ENCODE measurements at places on chromosomes 7 and 10. TPM values are rescaled to one million over a fixed set of nuclear protein-coding genes. Genes with fewer than 3 reads are reported as not detected.
A peak's percentile ranks its signal among the peaks of the same experiment; 100 is the strongest.

- no peak overlapping the region for H3K27ac ChIP-seq
- DNase-seq: no peak
These were observed 590.4 kb upstream of the PFKP start for GRCh38 chr10:2476812-2477553.

DNA sequence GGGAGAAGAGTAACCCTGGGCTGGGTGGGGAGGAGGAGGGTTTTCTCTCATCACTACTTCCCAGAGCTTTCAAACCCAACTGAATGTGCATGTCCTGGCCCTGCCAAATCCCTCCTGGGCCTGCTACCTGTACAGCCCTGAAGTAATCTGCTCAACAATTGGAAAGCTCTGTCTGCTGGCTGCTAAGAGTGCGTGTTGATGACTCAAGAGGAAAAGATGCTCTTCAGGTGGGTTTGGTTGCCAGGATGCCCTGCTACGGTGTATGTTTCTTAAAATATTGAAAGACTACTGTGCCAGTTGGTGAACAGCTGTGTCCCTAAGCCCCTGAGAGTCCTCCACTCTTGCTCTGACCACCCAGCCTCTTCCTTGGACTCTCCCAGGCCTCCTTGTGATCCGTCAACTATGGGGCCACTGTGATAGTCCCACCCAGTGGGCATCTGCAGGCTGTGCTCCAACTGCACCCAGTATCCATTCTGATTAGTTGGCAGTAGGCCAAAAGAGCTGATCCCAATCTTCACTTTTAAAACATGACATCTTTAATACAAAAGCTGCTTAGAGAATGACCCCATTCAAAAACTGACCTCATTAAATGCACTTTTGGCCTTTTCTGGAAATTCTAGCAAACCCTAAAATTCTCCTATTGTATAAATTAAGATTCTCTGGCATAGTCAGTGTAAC, 85.6 kb downstream of the AOAH start:
- no peak for DNase-seq
- H3K27me3 ChIP-seq: no peaks in the 10 kb centered on the region
- no peak overlapping the region for H3K27ac ChIP-seq
- H3K4me1 ChIP-seq: no peaks in the 10 kb centered on the region
- no peaks in the 10 kb centered on the region for H3K36me3 ChIP-seq
- H3K4me3 ChIP-seq: no peak overlapping the region

- no peak overlapping the region for H3K4me3 ChIP-seq
- no peaks in the 10 kb centered on the region for H3K4me1 ChIP-seq
- H3K27me3 ChIP-seq: no peaks in the 10 kb centered on the region
- no peak for DNase-seq
- no peak overlapping the region for H3K27ac ChIP-seq
These were observed 83.7 kb upstream of the GLCCI1 start for GRCh38 chr7:7884855-7885254.

The CFAP70 gene
- 2.7 TPM for total RNA-seq

The ZDHHC6 gene
- 34.9 TPM for total RNA-seq

DNA sequence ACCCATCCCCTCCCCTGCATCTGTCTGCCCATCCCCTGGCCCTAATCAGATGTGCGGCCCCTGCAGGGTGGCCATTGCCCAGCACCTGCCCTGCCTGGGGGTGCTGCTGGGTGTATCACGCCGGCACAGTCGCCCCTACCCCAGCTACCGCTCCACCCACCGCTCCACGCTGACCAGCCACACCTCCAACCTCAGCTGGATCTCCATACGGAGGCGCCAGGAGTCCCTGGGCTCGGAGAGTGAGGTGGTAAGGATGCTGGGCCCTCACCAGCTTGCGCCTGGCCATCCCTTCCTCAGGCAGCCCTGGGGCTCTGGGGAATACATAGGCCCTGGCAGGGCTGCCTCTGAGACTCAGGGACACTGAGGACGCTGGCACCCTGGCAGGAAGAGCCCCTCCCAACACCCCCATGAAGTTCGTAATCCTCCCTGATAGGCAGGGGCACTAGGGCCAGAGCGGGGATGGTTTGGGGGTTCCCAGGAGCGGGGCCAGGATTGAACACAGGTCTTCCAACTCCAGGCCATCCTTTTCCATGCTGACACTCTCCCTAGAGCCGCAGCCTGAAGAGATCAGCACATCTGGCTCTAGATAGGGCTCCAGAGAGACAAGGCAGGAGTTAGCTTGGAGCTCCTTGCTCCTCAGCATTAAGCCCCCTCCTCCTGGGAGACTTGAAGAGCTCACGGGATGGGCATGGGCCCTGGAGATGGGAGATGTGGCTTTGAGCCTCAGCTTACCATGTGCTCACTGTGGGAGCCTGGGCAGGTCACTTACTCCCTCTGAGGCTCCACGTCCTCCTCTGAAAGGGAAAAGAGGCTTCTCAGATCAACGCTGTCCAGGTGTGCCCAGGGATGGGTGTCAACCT, 5.9 kb upstream of the LDB3 start:
- H3K27ac ChIP-seq: no peak overlapping the region
- H3K27me3 ChIP-seq: no peaks in the 10 kb centered on the region
- no peaks in the 10 kb centered on the region for H3K36me3 ChIP-seq
- DNase-seq: peak; percentile 57
- H3K4me1 ChIP-seq: no peaks in the 10 kb centered on the region
- no peak overlapping the region for H3K4me3 ChIP-seq

DNA sequence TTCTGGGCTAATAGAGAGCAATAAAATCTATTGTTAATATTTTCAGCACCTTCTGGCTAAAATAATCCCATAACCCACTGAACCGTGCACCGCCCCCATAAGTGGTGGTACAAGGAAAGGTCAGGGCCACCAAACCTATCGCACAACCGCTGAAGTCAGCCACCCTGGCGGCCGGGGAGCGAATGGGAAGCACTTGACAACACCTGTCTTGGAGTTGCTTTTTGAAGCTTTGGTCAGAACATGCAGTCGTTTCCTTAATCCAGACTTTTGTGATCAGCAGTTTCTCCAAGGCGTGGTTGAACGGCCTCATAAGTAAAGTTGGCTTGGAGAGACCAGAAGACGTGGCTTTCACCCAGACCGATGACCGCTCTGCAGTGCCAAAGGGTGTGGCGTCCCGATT, 97.4 kb downstream of the DNAJB6 start:
- H3K4me3 ChIP-seq: no peak overlapping the region
- peak; percentile 43 for DNase-seq
- no peaks in the 10 kb centered on the region for H3K27me3 ChIP-seq
- no peaks in the 10 kb centered on the region for H3K36me3 ChIP-seq
- H3K27ac ChIP-seq: no peak overlapping the region

The CDC14C gene
- total RNA-seq: not detected

DNA sequence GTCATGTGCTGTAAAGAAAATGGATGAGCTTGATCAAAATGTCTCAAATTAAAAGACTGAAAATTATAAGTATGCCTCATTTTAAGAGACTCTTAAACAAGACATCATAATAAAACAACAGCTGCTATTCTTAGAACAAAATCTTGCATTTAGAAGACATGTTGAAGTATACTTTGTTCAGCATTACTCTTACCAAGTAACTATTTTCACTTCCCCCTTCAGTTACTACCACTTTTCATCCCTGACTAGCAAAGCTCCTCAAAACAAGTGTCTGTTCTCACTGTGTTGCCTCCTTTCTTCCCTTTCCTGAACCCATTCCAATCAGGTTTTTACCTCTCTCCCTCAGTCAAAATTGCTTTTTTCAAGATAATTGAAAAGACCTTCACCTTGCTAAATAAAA, 31.6 kb downstream of the ELAPOR2 start:
- H3K36me3 ChIP-seq: no peaks in the 10 kb centered on the region
- no peaks in the 10 kb centered on the region for H3K4me1 ChIP-seq
- H3K4me3 ChIP-seq: no peak overlapping the region
- no peak for DNase-seq

DNA sequence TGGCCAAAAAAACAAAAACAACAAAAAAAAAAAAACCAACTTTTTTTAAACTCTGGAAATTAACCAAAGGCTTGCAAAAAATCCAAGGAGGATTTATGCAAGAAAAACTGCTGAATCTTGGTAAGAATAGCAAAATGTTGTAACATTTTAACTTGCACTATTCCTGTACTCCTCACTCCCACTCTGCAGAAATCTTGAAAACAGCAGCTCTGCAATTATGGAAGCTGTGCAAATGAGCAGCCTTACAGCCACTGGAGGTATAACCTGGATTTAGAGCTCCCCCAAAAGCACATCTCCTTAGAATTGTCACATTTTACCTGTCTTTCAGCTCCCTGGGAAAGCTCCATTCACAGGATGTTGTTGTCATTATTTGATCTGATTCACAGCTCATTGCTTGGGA, 41.8 kb upstream of the LRGUK start:
- no peak overlapping the region for H3K4me3 ChIP-seq
- no peaks in the 10 kb centered on the region for H3K27me3 ChIP-seq
- no peak overlapping the region for H3K27ac ChIP-seq
- no peaks in the 10 kb centered on the region for H3K36me3 ChIP-seq
- no peak for DNase-seq

DNA sequence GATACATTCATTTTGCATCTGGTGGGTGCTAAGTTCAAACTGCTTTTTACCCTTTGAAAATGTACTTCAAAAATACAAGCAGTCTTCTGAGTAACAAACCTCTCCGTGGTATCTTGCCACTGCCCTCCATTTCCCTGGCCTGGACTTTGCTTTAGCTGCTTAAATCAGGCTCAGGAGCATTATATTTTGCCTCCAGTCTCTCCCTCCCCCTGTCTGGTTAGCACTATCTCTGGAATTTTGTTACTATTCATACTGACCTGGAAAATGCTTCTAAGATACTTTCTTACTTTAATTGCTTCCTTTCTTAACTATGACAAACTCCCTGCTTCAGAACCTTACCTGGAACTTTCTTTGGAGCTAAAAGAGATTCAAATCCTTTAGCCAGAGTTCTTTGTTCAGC, 369.8 kb downstream of the GFRA1 start:
- H3K36me3 ChIP-seq: no peaks in the 10 kb centered on the region
- H3K4me1 ChIP-seq: no peaks in the 10 kb centered on the region
- DNase-seq: no peak

GRCh38 chr7:151232917-151233701, 826 bp downstream of the CHPF2 start:
- H3K27me3 ChIP-seq: no peaks in the 10 kb centered on the region
- H3K27ac ChIP-seq: peak overlapping the region; percentile 87
- peak overlapping the region; percentile 88 for H3K4me3 ChIP-seq
- DNase-seq: peak; percentile 77
- H3K36me3 ChIP-seq: peaks cover 32% of the 10 kb centered on the region

- H3K27ac ChIP-seq: peak overlapping the region; percentile 36
- no peak overlapping the region for H3K4me3 ChIP-seq
- H3K4me1 ChIP-seq: no peaks in the 10 kb centered on the region
- peak; percentile 87 for DNase-seq
These were observed 88.7 kb upstream of the MYL10 start for GRCh38 chr7:101717628-101718357.

- H3K36me3 ChIP-seq: no peaks in the 10 kb centered on the region
- H3K4me1 ChIP-seq: peaks cover 10% of the 10 kb centered on the region
- no peak overlapping the region for H3K4me3 ChIP-seq
- no peak overlapping the region for H3K27ac ChIP-seq
- H3K27me3 ChIP-seq: no peaks in the 10 kb centered on the region
- no peak for DNase-seq
These were observed 8.2 kb downstream of the BLNK start for GRCh38 chr10:96263176-96263575.

DNA sequence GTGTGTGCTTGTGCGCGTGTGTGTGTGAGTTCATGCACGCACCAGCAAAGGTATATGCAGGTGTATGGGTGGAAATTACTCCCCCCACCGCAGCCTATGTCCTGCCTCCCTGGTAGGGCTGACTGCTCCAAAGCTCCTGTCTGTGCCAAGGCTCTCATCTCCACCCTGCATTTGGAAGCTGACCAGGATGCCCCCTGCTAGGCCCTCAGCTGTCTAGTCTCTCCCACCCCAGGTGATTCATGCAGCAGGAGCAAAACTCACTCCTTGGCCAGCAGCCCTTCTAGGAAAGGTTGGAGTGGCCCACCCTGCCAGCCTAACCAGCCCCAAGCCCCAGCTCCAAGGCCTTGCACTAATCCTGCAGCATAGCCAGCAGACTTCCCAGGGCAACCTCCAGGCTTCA, 148.4 kb downstream of the GRID1 start:
- no peaks in the 10 kb centered on the region for H3K36me3 ChIP-seq
- H3K27ac ChIP-seq: no peak overlapping the region
- no peak overlapping the region for H3K4me3 ChIP-seq
- DNase-seq: no peak
- no peaks in the 10 kb centered on the region for H3K27me3 ChIP-seq
- no peaks in the 10 kb centered on the region for H3K4me1 ChIP-seq

- no peak overlapping the region for H3K27ac ChIP-seq
- no peak for DNase-seq
- H3K36me3 ChIP-seq: no peaks in the 10 kb centered on the region
- no peaks in the 10 kb centered on the region for H3K4me1 ChIP-seq
- no peak overlapping the region for H3K4me3 ChIP-seq
These were observed 15.8 kb downstream of the ANKRD22 start for GRCh38 chr10:88835910-88836221.

The TAS2R41 gene
- total RNA-seq: not detected

The SPDYE6 gene
- not detected for total RNA-seq

The ANKRD30A gene
- total RNA-seq: 0.12 TPM

GRCh38 chr7:45325378-45325777, 167.8 kb downstream of the RAMP3 start:
- H3K4me1 ChIP-seq: no peaks in the 10 kb centered on the region
- DNase-seq: no peak
- no peak overlapping the region for H3K4me3 ChIP-seq
- H3K27me3 ChIP-seq: no peaks in the 10 kb centered on the region

DNA sequence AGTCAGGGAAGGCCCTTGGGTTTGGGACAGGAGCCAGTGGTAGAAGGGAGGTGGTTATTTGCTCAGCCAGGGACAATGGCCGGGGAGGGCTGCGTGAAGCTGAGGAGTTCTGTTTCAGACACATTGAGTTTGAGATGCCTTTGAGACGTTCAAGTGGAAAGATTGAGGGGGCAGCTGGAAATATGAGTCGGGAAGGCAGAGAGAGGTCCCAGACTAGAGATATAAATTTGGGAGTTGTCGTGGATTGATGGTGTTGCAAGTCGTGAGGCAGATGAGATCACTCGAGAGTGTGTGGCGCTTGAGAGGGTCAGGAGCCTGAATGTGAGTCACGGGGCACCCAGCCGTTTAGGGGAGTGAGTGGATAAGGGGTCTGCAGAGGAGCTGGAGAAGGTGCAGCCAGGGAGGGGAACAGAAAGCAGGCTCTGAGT, 73.3 kb downstream of the ZMIZ1 start:
- H3K27ac ChIP-seq: peak overlapping the region; percentile 51
- peaks cover 83% of the 10 kb centered on the region for H3K4me1 ChIP-seq
- no peaks in the 10 kb centered on the region for H3K27me3 ChIP-seq
- peaks cover 14% of the 10 kb centered on the region for H3K36me3 ChIP-seq
- DNase-seq: no peak

GRCh38 chr10:78314651-78315050, 281.0 kb downstream of the RPS24 start:
- no peak overlapping the region for H3K4me3 ChIP-seq
- no peak for DNase-seq
- peaks cover 8% of the 10 kb centered on the region for H3K4me1 ChIP-seq

- no peak overlapping the region for H3K27ac ChIP-seq
- DNase-seq: no peak
These were observed 61.7 kb upstream of the CSTF2T start for GRCh38 chr10:51760864-51761640.

The PIK3CG gene
- 15.7 TPM for total RNA-seq

- no peaks in the 10 kb centered on the region for H3K36me3 ChIP-seq
- H3K4me1 ChIP-seq: no peaks in the 10 kb centered on the region
These were observed 50.9 kb downstream of the ADCY1 start for GRCh38 chr7:45625067-45625466.

Data from upper lobe of right lung (tissue), 1 donor.